CD8-positive, alpha-beta memory T cell (primary cell): ENCODE measurements at places on chromosomes 7 and 10. TPM values are rescaled to one million over a fixed set of nuclear protein-coding genes. Genes with fewer than 3 reads are reported as not detected.

- H3K27me3 ChIP-seq, result no peaks in the 10 kb centered on the region
- H3K36me3 ChIP-seq, result no peaks in the 10 kb centered on the region
- no peak overlapping the region for H3K4me3 ChIP-seq
- no peak overlapping the region for H3K27ac ChIP-seq
Observed at GRCh38 chr7:103919272-103919868, 70.1 kb downstream of the RELN start.

DNA sequence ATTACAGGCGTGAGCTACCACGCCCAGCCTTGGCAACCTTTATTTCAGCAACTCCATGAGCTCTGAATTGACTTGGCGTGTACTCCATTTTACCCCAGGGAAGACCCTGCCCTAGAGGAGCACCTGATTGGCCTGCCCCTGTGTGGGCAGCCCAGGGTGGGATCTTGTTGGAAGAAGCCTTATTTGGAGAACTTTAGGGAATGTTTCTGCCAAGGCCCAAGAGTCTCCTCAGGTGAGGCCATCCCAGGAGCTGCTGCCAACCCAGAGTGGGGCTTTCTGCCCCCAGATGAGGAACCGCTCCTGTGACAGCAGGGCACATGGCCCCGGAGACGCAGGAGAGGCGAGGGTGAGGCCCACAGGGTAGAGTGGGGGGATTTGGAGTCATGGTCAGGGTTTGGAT lies 42.0 kb downstream of the VWA2 start:
- H3K4me1 ChIP-seq, result no peaks in the 10 kb centered on the region
- H3K36me3 ChIP-seq, result no peaks in the 10 kb centered on the region
- H3K4me3 ChIP-seq, result no peak overlapping the region
- no peaks in the 10 kb centered on the region for H3K27me3 ChIP-seq
- H3K27ac ChIP-seq, result no peak overlapping the region

SFXN3 gene
- 26.5 TPM for total RNA-seq

GNG11 gene
- not detected for total RNA-seq

SPDYE8 gene
- total RNA-seq, result not detected

DNA sequence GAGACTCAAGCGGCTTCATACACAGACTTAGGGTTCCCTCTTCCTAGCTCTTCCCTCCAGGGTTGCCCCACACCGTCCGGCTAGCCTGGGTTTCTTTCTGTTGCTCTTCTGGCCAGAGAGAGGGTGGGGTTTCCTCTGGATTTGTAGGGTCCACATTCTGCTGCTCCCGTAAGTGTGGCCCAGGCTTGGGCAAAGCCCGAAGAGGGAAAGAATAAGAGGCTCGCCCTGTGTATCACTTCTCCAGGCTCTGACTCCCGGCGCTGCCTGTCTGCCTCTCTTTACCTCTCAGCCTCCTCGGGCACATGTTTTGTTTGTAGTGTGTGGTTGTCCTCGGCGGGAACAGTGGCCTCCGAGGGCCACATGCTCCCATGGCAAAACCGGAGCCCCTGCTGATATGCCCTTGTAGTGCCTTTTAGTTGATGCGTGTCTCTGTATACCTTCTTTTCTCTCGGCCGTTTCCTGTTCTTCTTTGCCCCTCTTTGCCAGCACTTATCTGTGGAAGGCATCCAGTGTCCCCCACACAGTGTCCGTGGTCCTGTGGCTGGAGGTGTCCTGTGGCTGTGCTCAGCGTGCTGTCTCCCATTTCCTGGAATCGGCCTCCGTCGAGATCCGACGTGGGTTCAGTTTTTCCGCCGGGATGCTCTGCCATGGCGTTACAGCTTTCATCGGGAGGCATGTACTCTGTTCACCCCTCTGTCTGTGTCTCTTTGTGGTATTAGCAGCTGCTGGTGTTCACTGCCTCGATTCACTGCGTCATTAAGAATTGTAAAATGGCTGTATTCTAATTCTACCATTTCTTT lies 102.9 kb downstream of the INPP5A start:
- no peaks in the 10 kb centered on the region for H3K27me3 ChIP-seq
- no peak for DNase-seq
- H3K4me3 ChIP-seq, result no peak overlapping the region
- H3K36me3 ChIP-seq, result no peaks in the 10 kb centered on the region
- no peak overlapping the region for H3K27ac ChIP-seq

HPSE2 gene
- total RNA-seq, result 0.07 TPM

GRCh38 chr10:19889256-19889655 lies 73.0 kb downstream of the PLXDC2 start:
- DNase-seq, result no peak
- H3K4me1 ChIP-seq, result no peaks in the 10 kb centered on the region
- no peaks in the 10 kb centered on the region for H3K27me3 ChIP-seq
- H3K4me3 ChIP-seq, result no peak overlapping the region
- no peak overlapping the region for H3K27ac ChIP-seq

CYP26C1 gene
- total RNA-seq, result not detected

GPR85 gene
- total RNA-seq, result not detected

MKX gene
- total RNA-seq, result 0.29 TPM

DNA sequence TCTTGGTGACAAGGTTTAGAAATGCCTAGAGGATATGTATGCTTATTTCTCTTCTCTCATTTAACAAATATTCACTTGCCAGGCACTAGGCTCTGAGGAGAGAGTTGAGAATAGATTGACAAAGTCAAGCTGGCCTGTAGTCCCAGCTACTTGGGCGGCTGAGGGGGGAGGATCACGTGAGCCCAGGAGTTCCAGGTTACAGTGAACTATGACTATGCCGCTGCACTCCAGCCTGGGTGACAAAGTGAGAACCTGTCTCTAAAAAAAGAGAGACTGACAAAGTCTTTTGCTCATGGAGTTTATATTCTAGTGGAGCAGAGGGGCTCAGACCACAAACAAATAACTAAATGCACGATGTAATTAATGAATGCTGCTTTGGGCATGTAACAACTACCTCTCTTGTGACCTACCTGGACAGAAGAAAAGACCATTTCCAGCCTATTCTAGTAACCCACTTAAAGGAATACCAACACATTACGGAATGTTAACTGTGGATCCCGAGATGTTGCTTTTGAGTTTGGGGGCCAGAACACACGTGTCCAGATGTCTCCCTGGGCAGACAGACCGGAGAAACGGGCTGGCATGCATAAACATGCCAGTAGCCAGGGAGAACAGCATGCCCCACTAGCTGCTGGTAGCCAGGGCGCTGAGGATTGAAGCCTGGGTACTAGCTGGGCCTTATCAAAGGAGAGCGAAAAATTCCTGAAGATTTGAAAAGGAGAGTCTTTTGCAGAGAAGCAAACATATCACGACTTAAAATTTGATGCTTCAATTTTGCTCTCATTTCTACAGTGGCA lies 2.6 kb upstream of the BMPR1A start:
- DNase-seq, result no peak
- no peaks in the 10 kb centered on the region for H3K27me3 ChIP-seq
- peaks cover 14% of the 10 kb centered on the region for H3K4me1 ChIP-seq
- H3K27ac ChIP-seq, result no peak overlapping the region
- H3K36me3 ChIP-seq, result no peaks in the 10 kb centered on the region
